ENCODE measurements at places on chromosomes 2 and 18.

- DNase-seq = no peak
These were observed 257.7 kb upstream of the UBE2E3 start for GRCh38 chr2:180722551-180723239.

DNA sequence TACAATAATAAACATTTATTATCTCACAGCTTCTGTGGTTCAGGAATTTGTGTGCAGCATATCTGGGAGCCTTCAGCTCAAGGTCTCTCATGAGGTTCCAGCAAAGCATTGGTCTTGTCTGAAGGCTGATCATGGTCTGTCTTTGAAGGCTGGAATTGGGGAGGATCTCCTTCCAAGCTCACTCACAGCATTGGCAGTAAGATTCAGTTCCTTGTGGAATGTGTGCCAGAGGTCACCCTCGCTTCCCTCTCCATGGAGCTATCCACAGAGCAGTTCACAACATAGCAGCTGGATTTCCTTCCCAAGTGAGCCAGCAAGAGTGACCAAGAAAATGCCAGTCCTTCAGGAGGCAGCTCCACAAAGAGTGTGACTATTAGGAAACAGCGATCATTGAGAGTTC, 202.2 kb upstream of the ST6GAL2 start:
- DNase-seq = no peak

- DNase-seq = no peak
These were observed 753.6 kb upstream of the TMEFF2 start for GRCh38 chr2:192948316-192948715.

- peak; percentile 46 for DNase-seq
These were observed 26.8 kb upstream of the MYO1B start for GRCh38 chr2:191218292-191218898.

GRCh38 chr2:46135228-46135855, 161.9 kb upstream of the EPAS1 start:
- DNase-seq = no peak

DNA sequence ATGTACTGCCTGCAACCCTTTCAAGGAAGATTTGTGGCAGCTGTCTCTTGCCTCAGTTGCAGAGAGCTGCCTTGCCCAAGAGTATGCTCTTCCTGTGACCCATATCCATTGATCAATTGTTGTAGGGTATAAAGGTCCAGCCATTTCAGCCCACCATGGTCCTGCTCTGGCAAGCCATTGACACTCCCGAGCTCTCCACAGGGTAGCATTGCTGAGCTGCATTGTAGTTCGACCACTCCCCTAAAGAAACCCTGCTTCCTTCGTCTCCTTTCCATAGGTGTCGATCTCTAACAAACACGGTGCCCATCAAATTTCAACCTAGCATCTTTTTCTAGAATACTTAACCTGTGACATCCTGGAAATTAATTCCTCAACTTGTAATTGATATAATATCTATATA, 104.9 kb upstream of the NDUFV2 start:
- no peak for DNase-seq

- DNase-seq = no peak
These were observed 149.4 kb upstream of the DNMT3A start for GRCh38 chr2:25491003-25491696.

DNA sequence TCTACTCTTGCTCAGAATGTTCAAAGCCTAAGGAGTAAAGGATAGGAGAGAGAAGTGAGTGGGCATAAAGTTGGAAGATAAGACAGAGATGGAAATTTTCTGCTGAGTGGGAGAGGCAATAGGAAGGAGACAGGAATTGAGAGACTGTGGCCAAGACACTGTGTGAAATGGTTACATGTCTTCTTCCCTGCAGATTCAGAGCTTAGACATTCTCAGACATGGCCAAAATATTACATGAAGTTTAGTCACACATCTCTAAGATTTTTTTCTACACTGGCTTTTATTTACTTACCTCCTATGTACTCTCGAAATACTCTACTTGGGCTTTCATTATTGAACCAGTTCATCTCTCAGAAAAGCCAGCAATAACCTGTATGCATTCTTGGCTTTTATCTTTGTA, 363.0 kb upstream of the FANCL start:
- no peak for DNase-seq

- no peak for DNase-seq
These were observed 563.8 kb downstream of the TDRD15 start for GRCh38 chr2:21687589-21687988.

- DNase-seq = no peak
These were observed 378.1 kb downstream of the RBM43 start for GRCh38 chr2:150883613-150883895.

- DNase-seq = peak; percentile 71
These were observed 753 bp downstream of the ITPRIPL1 start for GRCh38 chr2:96325884-96326255.

GRCh38 chr18:43656547-43656946, 379.3 kb upstream of the SYT4 start:
- no peak for DNase-seq

DNA sequence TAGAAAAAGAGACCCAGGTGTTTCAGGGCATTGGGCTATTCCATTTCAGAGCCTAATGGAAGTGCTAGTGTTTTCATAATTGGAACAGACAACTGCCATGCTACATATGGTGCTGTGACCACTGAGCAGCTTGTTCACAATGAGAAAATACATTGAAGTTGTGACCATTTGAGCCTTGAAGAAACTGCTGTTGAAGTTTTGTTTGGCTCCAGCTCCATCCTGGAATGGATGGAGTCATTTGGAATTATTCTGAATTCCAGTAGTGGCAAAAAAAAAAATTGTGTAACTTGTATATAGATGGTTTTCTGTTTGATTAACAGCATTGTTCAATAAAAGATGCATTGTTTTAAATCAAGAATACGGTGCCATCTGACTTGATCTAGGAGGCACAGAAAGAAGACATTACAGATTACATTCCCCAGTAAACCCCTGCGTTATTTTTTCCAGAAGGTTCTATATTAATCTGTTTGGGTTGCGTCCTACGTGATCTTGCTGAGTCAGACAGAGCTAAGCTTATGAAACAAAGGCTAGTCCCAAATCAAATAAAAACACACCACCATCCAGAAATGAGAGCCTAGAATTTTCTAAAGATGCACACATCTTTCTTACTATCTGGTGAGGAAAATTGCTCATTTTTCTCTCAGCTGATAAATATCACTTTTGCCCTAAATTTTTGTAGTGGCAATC, 19.2 kb downstream of the FMNL2 start:
- no peak for DNase-seq

GRCh38 chr2:85453571-85453970, 35.1 kb downstream of the SH2D6 start:
- DNase-seq = no peak

- no peak for DNase-seq
These were observed 185.6 kb upstream of the COL3A1 start for GRCh38 chr2:188788621-188789020.

DNA sequence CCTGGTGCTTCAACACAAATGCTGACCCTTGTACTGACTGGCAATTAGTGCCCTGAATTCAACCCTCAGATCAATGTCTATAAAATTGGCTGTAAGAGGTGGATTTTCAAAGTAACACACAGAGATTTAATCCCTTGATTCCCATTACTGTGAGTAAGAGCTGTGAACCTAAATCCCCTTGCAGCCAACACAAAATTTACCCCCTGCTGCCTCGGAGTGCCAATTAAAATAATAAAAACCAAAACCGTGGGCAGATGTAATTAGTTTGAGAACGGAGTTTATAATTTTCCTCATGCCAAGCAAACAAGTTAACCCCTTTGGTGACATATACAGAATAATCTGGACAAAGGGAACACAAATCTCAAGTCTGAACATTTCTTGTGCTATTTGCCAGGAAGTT, 55.8 kb upstream of the REV1 start:
- no peak for DNase-seq

DNA sequence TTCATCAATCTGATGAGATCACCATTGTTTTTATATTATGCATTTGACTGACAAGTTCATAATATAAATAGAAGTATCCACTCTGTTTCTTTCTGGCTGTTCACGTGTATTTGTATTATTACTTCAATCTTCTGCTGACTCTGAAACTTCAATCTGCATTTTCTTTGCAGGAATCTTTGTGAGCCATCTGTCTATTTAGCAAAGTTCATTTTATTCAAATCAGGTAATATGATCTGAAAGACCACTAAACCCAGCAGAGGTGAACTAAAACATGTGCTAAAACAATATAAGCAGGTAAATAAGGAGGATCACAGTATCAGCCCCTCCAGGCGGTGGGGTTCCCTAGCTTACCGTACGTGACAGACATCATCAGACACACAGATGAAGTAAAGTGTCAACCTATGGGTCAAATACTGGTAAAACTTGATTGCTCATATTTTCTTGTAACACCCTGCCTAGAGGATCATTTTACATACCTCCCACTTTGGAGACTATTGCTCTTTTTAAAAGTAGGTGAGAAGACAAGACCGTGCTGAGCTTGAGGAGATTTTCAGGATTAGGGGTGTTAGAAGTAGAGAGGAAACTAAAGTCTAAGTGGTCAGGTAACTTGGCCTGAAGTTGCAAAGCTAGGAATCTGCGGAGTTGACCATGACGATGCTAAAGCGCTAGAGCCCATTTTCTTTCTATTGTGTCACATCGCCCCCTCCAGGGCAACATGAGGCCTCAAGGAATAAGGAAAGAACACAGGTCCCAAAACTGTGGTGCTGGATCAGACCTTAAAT, 9.0 kb downstream of the DTNB start:
- DNase-seq = peak; percentile 16

GRCh38 chr2:42214669-42215068, 45.5 kb downstream of the EML4 start:
- DNase-seq = no peak

DNA sequence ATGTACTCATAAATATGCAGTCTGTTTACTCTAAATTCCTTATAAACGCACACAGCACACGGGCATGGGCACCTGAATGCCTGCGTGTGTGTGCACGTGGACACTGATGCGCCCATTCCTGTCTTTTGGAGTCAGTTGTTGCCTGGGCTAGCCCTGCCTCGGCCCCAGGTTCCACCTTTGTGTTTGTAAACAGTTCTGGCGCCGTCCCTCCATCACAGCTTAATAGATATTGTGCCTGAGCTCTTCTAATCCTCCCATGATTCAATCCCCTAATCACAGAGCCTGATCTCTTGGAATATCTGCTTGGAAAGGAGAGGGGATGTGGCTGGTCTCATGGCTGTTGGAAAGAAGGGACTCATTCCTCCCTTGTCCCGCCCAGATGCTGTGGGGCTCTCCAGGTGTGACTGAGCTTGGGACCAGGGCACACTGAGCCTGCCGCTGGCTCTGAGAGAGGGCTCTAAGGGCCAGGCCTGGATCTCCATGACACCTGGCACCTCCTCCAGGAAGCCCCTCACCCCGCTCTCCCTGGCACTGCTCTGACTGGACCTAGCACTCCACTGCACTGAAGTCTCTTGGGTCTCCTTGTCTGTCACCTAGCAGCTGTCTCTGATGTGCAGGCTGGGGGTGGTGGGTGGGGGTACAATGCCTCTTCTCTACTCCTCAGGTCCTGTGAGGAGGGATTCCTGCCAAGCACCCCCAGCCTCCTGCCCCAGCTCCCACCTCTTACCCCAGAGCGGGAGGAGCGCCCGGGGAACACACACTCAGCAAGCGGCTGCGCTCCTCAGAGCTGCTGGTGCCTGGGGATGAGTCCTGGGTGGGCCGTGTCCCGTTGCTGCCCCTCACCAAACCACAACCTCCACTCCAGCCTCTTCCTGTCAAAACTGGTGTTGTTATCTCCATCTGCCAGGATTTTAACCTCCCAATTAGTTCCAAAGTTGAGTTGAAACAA, 181.3 kb downstream of the INHBB start:
- no peak for DNase-seq

DNA sequence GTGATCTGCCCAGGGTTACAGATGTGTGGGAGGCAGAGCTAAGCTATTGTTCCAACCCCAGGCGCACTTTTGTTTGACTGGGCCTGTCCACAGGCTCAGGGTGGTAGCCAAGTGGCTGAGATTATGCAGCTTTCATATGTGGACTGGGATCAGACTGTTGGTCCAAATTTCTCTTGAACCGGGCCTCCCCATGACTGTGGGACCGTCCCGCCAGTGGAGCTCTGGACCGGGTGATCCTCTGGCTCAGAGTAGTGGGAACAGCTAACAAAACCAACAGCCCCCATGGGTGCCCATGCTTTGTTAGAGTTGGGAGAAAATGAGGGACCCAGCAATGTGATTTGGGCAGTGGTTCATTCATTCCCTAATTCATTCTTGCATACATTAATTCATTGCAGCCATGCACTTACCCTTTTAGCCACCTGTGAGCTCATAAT, 86.8 kb upstream of the HS6ST1 start:
- DNase-seq = no peak

DNA sequence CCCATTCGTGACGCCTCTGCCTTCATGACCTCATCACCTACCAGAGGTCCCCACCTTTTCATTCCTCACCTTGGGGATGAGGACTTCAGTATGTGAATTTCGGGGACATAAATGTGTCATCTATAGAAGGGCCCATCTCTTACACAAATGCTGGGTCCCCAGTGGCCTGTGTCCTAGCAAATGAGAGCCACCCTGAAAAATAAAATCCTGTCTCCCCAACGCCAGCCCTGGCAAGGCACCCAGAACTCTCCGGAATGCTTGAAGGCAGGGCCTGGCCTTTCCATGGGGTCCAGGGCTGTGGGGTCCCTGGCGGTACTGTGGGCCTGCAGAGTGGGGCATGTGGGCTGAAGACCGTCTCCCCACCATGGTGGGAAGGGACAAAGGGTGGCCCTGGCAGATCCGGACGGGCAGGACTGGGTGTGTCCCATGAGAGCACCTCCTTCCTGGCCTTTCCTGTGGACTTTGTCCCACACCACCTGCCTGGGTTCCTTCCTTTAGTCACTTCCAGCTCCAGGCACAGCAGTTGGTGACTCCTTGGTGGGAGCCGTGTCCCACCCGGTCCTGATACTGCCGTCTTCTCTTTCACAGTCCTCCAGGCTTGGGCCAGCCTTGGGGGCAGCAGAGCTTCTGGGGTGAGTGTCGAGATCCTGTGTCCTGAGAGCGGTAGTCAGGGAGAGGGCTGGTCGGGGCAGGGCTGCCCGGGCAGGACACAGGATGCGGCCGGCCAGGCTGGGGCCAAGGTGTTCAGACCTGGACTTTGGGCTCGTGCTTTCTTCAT, 18.6 kb downstream of the CAPN10 start:
- DNase-seq = no peak

DNA sequence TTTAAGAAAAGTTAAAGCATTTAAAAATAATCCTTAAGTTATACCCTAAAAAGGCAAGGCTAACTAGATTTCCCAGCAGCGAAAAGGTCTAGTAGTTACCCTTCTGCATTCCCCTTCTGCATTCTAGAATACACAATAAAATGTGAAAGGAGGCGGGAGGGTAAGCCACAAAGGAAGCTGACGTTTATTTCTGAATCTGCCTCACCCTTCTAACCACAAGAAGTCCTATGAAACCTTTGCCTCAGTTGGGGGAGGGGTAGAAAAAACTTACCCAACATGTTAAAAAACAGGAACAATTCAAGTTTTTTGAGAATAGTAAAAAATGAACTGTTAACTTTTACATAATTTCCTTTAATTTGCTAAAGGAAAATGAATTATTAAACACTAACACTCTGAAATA, 11.3 kb downstream of the STK17B start:
- DNase-seq = peak; percentile 90
